ENCODE measurements at places on chromosomes 5 and 9.

DNA sequence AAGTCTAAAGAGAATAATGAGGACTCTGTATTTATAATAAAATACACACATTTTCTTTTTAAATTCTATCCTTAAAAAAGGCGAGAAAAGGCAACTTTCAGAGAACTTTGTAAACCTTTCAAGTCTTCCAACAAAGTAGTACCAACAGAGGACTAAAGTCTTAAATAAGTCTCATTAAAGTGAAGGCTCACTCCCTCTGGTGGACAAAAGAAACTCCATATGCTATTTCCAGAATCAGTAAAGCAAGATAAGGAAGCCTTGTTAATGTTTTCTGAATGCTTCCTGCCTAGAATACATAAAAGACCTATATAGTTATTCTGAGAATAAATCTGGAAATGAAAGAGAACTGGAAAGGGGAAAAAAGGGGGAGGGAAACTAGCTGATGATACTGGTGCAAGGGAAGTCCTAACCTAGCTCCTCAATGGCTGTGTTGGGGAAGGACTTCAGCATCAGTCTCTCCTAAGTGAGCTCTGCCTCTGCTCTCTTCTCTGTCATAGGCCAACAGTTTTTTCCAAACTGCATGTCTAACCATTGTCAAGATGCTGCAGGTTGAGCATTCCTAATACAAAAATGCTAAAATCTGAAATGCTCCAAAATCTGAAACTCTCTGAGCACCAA lies 7.2 kb downstream of the HMGCS1 start:
- peak; percentile 36 for DNase-seq

GRCh38 chr5:135578685-135579341 lies at the start of gene CXCL14:
Gene CXCL14 (minus strand): TSS chr5:135578991. CDS start chr5:135578778, 213 bp downstream.
- no peak for DNase-seq

GRCh38 chr9:130846487-130847305 lies 11.6 kb downstream of the ABL1 start:
- no peak for DNase-seq

DNA sequence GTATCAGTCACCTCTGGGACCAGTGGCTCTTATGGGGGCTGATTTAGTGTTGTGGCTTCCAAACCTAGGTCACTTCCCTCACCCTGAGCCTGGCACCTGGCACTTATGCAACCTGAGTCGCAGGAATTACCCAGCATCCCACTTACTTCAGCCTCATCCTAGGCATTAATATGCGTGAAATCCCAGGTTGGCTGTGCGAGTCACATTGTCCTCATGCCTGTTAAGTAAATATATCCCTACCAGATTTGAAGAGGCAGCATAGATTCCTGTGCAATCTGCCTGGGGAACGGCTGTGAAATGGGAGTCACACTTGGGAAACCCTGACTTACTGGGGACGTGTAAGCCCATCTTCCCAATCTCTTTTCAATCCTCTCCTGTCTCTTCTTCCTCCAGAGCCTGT lies 42.7 kb upstream of the AKNA start:
- DNase-seq = no peak

GRCh38 chr9:85602742-85603141 lies 139.0 kb downstream of the AGTPBP1 start:
- no peak for DNase-seq

DNA sequence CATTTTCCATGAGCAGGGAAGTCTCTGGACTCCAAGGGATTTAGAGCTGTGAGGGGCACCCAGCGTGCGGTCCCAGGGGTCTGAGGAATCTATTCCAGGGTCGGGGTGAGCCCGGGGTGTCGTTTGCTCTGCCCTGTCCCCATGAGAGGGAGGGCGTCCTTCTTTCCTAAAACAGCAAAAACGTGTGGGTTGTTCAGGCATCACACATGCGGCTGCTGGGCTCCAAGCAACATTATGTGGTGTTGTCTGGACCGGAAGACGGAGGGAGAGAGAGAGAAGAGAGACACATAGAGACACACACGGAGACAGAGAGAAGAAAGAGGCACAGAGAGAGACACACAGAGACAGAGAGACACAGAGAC lies 42.7 kb upstream of the COL5A1 start:
- DNase-seq = no peak
